Effector CD4-positive, alpha-beta T cell (primary cell): ENCODE measurements at places on chromosomes 11 and 22.

GRCh38 chr22:49170053-49170452 is 657.6 kb downstream of the BRD1 start:
- no peak for DNase-seq

DNA sequence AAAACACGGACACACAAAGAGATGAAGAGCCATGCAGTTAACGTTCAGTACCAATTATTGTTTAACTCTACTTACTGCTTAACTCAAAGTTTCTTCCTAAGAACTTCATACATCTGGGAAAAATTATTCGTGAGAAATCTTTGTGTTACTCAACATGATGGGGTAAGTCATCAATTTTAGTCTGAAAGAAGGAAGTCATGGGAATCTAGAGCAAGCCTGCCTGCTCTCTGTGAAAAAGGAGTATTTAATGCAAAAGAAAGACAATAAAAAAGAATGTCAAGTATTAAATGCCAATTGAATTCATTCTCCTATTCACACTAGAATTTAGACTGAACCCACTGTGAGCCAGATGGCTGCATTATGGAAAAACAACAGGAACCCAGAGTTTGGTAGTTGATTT is 16.0 kb downstream of the TMEM123 start:
- no peak for DNase-seq

DNA sequence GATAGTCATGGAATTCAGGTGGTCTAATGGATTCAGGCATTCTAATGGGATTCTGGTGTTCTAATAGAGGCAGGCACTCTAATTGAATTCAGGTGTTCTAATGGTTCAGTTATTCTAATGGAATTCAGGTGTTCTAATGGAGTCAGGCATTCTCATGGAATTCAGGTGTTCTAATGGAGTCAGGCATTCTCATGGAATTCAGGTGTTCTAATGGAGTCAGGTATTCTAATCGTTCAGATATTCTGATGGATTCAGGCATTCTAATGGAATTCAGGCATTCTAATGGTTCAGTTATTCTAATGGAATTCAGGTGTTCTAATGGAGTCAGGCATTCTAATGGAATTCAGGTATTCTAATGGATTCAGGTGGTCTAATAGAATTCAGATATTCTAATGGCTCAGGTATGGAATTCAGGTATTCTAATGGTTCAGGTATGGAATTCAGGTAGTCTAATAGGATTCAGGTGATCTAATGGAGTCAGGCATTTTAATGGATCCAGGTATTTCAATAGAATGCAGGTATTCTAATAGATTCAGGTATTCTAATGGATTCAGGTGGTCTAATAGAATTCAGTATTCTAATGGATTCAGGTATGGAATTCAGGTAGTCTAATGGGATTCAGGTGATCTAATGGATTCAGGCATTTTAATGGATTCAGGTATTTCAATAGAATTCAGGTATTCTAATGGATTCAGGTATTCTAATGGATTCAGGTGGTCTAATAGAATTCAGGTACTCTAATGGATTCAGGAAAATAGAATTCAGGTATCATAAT is 22.0 kb upstream of the PHF21B start:
- no peak for DNase-seq

DNA sequence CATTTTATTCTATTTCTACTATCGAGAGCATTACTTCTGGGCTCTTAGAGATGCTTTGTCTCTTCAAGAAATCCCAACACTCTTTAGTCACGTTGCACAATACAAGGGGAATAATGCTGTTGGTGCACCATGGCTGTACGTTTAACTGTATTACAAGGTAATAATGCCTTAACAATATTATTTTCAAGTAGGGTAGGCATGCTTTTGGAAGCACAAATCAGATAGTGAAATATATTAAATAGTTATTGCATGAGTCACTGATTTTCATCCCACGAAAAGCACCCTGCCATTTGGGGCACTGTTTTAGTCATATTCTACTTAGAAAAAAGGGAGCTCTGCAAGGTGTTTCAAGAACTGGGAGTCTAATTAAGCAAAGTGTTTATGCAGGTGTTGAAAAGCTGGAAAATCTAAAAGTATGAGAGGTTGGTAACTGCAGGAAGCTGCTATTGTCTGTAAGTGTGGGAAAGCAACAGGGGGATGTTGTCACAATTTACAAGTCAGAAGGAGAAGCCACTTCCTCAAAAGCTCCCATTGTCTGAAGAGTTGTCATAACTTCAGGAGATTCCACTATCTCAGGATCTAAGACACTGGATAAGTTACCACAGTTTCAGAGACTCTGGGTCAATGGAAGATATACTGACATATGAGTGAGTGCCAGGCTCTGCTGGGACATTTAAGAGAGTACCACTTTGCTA is 218.2 kb downstream of the JRKL start:
- no peak for DNase-seq

DNA sequence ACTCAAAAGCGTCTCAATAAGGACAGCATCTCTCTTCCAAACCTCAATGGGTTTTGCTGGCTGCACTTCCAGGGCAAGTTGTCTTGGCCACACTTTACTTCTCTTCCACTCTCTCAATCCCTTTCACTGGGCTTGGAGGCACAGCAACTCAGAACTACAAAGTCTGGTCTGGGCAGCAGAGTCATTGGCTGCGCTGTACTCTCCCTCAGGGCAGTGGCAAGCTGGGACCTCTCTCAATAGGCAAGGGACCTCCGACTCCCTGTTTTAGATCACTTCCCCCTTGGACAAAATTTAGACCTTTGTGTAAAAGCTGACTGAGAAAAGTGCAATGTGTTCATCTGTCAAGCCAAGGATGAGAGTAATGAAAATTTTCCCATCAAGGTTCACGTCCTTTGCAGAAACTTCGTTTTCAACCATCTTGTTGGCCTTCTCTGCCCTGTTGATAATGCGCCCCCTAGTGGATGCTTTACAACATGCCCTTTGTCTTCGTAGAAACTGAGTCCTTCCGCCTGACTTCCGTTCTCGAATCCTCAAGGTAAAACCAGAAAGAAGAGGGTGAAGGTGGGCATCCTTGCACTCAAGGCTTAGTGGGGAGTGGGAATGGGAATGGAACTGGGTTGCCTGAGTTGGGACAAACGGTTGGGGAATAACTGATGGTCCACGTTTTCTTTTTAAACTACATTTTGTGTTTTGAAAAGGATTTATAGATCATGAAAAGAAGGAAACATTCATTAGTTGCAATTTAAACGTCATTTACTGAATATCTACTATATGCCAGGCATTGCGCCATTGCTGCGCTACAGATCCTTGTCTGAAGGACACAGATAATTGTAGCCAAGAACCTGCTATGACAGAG is 99.1 kb downstream of the CD44 start:
- DNase-seq: peak; percentile 36

GRCh38 chr22:41661088-41661487 is 27.6 kb downstream of the SNU13 start:
- DNase-seq: no peak

DNA sequence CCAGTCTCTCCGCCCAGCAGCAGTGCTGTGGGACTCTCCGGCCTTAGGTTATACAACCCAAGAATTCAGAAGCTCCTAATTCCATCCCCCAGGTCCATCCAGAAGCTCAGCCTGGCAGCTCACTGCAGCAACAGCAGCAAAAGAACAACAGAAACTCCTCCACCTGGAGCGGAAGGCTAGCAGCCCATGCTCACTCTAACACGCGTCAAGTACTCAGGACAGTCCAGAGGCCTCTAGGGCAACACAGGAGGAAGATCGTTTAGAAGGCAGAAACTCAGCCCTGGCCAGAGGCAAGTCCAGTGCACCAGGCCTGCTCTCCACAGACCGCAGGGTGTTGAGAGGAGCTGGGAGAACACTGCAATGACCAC is 17.1 kb downstream of the PLA2G6 start:
- no peak for DNase-seq

GRCh38 chr11:1702506-1702905 is 5.5 kb downstream of the KRTAP5-6 start:
- DNase-seq: no peak

GRCh38 chr11:101305496-101305895 is 175.9 kb upstream of the PGR start:
- DNase-seq: no peak

DNA sequence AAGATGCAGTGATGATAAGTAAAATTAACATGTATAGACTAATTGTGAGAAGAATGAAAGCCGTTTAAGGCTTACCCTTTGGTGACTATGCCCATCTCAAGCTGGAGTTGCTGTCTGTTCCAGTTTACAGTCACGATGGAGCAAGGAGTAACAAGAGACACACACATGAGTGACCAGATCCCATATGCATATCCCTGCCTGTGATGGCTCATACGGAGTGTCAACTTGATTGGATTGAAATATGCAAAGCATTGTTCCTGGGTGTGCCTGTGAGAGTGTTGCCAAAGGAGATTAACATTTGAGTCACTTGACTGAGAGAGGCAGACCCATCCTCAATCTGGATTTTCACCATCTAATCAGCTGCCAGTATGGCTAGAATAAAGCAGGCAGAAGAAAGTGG is 786.8 kb downstream of the FAM181B start:
- no peak for DNase-seq

DNA sequence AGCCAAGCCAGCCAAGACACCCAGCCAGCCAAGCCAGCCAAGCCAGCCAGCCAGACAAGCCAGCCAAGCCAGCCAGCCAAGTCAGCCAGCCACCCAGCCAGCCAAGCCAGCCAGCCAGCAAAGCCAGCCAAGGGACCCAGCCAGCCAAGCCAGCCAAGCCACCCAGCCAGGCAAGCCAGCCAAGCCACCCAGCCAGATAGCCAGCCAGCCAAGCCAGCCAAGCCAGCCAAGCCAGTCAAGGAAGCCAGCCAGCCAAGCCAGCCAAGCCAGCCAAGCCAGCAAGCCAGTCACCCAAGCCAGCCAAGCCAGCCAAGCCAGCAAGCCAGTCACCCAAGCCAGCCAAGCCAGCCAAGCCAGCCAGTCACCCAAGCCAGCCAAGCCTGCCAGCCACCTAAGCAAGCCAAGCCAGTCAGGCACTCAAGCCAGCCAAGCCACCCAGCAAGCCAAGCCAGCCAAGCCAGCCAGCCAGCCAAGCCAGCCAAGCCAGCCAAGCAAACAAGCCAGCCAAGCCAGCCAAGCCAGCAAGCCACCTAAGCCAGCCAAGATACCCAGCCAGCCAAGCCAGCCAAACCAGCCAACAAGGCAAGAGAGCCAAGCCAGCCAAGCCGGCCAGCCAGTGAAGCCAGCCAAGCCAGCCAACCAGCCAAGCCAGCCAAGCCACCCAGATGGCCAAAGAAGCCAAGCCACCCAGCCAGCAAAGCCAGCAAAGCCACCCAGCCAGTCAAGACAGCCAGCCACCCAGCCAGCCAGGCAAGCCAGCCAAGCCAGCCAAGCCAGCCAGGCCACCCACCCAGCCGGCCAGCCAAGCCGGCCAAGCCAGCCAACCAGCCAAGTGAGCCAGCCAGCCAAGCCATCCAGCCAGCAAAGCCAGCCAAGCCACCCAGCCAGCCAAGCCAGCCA is 33.3 kb downstream of the CCT8L2 start:
- DNase-seq: no peak

DNA sequence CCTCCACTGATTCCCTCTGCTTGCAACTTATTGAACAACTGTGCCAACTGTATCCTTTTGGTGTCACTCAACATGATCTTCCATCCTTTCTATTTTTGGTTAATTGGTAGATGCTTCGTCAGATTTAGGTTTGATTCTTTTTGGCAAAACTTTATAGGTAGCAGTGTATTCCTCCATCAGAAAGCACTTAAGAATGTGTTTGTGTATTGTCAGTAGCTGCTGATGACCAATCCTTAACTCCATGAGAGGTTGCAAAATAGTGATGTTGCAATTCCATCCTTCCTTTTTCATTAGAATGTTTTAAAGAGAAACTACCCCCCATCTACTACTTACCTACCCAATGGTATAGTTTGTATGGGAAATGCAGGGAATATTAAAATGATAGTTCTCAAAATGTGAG is 22.1 kb downstream of the FAM76B start:
- no peak for DNase-seq
